T-helper 9 cell (primary cell): ENCODE measurements at places on chromosomes 1 and 21.

DNA sequence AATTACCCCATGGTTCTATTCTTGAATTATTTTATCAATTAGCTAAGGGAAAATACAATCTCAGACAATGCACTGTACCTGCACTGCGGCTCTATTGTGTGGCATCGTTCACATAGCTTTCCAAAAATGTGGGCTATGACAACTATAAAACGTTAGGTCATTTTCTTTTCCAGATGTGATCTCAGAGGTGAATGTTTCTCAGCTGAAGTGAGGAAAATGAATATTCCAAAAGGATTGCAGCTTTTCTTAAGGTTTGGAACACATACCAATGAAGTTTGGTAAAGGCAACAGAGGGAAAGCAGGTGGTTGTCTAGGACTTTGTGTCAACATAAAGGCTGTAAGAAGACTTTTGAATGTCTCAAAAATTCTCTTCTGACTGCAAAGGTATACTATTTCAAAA is 105.5 kb downstream of the NRIP1 start:
- DNase-seq, result no peak

GRCh38 chr21:41600116-41600515 is 92.2 kb upstream of the TMPRSS2 start:
- no peak for DNase-seq

GRCh38 chr1:118989006-118989815 is 1.1 kb upstream of the TBX15 start:
- no peak for DNase-seq

DNA sequence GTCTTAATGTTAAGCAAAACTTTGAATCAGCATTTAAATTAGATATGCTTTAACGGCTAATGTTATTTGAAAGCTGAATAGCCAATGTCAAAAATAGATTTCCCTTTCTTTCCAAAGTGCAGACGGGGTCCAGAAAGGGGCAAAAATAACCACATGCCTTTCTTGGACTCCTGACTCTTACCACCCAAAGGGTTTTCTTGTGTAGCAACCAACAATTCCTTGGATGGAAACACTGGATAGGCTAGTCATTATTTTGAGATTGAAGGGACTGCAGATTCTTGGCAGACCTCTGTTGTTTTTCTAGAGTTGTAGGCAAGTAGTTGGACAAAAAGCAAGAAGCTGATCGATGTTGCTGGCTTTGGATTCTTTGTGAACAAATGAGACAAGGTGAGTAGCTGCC is 107.0 kb downstream of the MRPS6 start:
- no peak for DNase-seq

- no peak for DNase-seq
Observed at GRCh38 chr1:158272681-158273080, 17.0 kb upstream of the CD1C start.

GRCh38 chr1:88341447-88341846 is 342.6 kb upstream of the PKN2 start:
- no peak for DNase-seq

- DNase-seq, result no peak
Observed at GRCh38 chr1:94884106-94884505, 42.8 kb downstream of the CNN3 start.

- DNase-seq, result no peak
Observed at GRCh38 chr1:12230549-12231275, 882 bp downstream of the VPS13D start.

GRCh38 chr21:15250384-15250783 is 185.6 kb upstream of the NRIP1 start:
- no peak for DNase-seq

DNA sequence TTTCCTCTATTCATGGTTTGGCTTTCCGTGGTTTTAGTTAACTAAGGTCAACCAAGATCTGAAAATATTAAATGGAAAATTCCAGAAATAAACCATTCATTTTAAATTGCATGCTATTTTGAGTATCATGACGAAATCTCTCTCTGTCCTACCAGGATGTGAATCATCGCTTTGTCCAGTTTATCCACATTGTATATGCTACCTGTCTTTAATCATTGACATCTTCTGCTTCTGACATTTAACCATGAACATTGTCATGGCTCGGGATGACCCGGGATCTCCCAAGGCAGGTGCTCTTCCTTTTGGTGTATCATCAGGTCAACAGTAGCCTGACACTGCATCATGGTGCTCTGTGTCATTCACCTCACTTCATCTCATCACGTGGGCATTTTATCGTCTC is 125.5 kb upstream of the HNRNPU start:
- DNase-seq, result no peak

- DNase-seq, result no peak
Observed at GRCh38 chr1:238738892-238739291, 647.5 kb upstream of the CHRM3 start.

GRCh38 chr1:8590721-8591351 is 226.6 kb downstream of the RERE start:
- DNase-seq, result no peak

GRCh38 chr1:51648180-51649109 is 31.6 kb downstream of the OSBPL9 start:
- DNase-seq, result no peak

- DNase-seq, result no peak
Observed at GRCh38 chr1:66824771-66825170, 23.7 kb upstream of the INSL5 start.

DNA sequence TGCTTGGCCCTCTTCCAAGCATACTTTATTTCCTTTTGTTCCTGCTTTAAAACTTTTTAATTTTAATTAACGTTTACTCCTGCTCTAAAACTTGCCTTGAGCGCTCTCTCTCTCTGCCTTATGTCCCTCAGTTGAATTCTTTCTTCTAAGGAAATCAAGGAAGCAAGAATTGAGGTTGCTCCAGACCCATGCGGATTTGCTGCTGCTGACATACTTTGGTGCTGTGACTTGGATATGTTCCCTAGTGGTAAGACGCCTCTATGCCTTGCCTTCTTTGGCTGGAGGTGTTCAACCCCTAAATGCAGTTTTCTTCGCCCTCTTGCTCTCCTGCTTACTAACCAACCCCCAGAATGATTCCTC is 148.1 kb downstream of the ADSS2 start:
- no peak for DNase-seq

DNA sequence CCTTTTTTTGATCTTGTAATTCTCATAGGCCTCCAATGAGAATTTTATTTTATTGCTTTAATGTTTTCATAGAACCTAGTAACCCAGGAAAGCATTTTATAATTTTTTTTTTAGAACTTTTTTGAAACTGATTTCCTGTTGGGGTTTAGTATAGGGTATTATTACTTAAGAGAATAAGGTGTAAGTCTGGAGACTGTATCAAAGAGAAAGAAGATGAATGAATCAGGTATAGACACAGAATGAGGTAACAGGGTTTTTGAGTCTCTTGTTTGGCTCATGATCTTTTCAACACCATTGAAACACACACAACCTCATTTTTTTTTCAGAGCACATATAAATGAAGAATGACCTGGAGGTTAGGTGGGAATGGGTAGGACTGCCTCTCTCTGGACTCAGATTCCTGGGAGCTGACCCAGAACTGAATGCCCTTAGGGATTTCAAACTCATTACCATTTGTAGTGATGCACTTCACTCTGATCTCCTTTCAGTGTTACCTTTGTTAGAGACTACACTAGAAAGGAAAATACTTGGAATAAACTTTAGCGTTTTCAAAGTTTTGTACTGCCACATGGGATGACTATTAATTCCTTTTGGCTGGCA is 51.0 kb downstream of the EPB41 start:
- DNase-seq, result no peak
